ENCODE measurements at places on chromosomes 12 and 14.
A peak's percentile ranks its signal among the peaks of the same experiment; 100 is the strongest.

DNA sequence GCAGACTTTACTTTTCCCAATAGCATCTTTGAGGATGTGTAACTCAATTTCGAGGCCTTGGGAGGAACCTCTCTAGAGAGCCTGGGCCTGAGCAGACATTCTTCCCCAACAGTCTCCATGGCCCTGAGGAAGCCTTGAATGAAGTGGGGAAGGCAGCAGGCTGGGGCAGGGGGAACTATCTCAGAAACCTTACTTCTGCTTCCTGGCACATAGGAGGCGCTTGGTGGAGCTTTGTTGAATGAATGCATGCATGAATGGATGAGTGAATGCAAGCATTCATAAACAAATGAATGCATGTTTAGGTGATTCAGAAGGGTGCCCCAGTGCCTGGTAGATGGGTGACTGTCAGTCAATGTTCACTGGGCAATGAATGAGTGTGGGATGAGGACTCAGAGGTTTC, 58.3 kb downstream of the GALNT16 start:
- no peak for DNase-seq

GRCh38 chr14:74927225-74927624, 4.2 kb upstream of the RPS6KL1 start:
- DNase-seq, result no peak

- peak; percentile 16 for DNase-seq
Observed at GRCh38 chr14:104735830-104736642, 12.0 kb downstream of the ADSS1 start.

DNA sequence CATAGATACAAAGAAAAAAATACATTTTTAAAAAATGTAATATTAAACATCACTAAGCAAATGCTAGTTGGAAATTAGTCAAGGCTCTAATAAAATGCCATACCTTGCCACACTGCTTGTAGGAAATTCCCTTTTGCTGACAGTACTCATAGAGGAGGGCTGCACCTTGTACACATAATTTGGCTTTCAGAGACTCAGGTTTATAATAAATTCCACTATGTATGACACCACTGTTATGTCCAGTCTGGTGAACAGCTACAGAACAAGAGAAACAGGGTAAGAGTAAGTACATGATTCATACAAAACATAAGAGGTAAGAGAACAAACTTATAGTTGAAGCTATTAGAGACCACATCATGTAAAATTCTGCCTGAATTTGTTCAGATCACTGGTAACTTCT, 10.1 kb downstream of the L2HGDH start:
- DNase-seq, result no peak

GRCh38 chr14:101861464-101861863, 100.0 kb downstream of the PPP2R5C start:
- DNase-seq, result no peak

- no peak for DNase-seq
Observed at GRCh38 chr12:123242116-123242904, 9.1 kb downstream of the MTRFR start.

GRCh38 chr14:64891839-64892375, 12.2 kb upstream of the SPTB start:
- peak; percentile 62 for DNase-seq

GRCh38 chr12:65662590-65662989, 161.7 kb upstream of the HMGA2 start:
- no peak for DNase-seq

DNA sequence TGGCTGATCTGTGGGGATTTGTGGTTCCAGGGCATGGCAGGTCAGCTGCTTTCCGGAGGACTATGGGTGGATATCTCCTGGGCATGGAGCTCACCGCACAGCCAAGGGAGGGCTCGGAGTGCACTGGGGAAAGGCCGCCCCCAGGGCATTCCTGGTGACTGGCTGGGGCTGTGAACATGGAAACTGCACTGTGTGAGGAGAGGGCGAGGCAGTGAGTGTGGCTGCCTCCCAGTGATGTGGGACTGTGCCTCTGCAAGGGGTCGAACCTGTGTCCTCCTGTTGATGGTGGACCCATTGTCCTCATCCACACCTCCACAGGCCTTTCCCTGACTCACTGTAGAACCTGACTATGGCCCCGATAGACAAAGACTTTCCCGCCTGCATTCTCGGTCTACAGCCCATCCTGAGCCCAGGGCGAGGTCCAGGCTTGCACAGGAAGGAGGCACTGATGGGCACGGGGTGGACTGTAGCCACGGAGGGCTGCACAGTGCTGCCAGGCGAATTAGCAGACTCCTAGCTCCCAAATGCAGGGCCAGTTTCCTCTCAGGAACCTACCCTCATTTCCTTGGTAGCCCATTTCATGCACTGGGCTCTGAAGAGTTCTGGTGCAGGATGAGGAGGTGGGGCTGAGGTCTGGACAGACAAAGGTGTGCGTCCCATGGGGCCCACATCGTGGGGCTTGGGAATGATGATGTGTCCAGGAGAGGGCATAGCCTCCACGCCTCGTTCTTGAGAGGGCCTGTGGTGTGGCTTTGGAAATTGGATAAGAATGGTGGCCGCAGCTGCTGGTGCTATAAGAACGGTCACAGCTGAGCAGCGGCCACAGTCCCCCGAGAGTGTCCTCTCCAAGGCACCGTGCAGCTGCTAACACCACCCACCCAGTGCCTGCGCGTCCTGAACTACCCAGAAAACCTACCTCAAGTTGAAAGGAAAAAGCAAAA, 415.1 kb downstream of the TMEM121 start:
- no peak for DNase-seq

DNA sequence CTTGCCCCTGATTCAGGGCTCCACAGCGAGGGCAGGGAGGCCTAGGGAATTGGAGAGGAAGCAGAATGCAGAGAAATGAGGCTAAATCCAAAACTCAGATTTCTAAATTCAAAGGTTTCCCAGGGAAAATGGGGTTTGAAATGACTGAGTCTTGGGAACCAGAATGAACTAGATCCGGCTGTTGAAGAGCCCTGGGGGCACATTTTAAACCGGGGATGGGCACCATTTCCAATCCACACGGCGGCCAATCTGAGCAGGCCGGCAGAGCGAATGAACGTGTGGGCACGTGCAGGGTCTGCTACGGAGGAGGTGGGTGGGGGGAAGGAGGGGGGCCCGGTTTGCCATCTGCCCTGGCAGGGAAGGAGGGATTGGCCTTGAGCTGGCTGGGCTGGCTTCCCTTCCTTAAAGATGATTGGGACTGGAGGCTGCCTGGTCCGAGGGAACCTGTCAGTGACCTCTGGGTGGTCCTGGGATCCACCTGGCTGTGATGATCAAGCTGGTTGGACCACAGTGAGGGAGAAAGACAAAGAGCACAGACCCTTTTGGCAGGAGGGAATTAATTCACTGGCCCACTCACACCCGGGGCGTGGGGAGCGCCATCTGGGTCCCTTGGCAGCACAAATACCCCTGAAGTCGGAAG, 161.0 kb downstream of the RBM19 start:
- no peak for DNase-seq

DNA sequence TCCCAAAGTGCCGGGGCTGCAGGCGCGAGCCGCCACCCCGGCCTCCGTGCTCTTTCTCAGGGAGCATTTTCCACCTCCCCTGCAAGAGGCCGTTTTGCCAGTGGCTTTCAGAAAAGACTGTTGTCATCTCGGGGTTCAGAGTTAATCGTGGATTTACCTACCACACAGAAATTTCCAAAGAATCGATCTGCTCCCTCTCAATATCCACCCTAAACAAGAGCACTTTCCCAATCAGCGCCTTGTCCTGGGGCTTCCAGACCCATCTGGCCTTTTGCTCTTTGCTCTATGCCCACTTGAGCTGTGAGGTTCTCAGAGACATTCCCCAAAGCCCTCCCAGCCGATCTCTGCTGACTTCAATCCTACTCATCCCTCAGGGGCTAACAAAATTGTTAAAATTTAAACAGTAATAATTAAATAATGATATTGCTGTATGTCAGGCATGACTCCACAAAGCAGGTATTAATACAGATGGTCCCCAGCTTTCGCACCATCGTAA, 86.6 kb downstream of the NINJ2 start:
- DNase-seq, result no peak

DNA sequence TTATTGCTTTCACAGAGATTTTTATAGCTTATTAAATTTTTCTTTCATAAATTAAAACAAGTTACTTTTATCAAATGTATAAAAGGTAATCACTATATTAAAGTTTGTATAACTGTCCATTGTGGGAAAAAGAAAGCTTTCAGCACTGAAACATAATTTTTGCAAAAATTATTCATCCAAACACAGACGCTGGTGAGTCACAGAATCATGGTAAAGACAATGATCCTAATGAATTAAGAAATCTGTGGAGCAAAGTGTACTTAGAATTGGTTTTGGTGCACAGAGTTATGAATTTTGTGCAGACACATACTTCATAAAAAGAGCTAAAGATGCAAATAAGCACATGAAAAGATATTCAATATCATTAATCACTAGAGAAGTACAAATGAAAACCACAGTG, 31.7 kb upstream of the C2CD5 start:
- DNase-seq, result no peak

- no peak for DNase-seq
Observed at GRCh38 chr14:56959869-56960268, 149.6 kb upstream of the OTX2 start.

DNA sequence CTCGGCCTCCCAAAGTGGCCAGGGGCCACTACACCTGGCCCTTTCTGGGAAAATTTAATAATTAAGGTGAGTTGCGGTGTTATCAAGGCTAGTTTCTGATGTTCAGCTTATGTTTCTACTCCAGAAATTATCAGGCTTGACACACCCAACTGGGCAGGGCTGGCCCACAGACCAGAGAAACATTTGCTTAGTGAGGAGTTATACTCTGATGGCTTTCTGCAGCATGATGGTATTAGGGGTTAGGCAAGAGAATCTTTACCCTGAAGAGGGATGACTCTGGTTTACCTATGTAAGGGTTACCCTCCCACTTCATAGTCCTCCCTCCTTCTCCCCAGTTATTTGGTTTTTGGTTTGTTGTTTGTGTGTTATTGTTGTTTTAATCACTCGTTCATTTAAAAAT, 24.5 kb upstream of the HECTD1 start:
- DNase-seq, result no peak

- peak; percentile 59 for DNase-seq
Observed at GRCh38 chr14:87005280-87005679, 987.7 kb downstream of the GALC start.

DNA sequence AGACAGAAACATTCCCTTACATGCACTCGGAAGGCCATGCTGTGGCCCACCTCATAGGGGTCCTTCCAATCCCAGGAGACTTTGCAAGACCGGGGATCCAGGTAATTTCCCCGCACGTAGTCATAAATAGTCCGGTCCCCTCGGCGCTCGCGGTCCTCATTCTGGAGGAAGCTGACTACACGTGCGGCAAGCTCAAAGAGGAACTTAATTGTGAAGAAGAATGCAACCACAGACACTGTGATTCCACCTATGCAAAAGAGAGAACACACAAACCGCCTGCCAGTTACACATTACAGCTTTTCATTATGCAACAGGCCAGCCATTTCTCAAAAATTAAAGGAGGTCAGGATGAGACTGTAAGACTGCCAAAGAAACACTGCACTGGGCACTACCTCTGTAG, 28.4 kb downstream of the AREL1 start:
- DNase-seq, result no peak

DNA sequence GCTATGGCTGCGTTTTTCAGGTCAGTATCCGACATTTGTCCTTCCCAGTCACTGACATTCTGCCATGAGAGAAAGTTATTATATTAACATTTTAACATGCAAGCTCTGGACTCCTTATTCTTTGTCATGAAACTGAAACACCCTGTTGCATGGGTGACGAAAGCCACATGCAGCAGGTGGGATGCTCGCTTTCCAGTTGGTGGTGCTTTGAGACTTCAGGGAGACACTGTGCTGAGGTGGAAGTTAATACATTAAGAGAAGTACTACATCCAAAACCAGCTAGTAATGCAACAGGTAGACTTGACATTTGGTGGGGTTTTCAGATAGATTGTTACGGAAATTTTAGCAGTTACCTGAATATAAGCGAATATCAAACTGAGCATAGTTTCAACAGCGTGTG, 32.8 kb upstream of the AMN start:
- DNase-seq, result no peak

GRCh38 chr12:43586646-43587245, 34.7 kb upstream of the ADAMTS20 start:
- no peak for DNase-seq

- DNase-seq, result peak; percentile 99
Observed at GRCh38 chr14:61103541-61104339, 122.7 kb downstream of the SLC38A6 start.

DNA sequence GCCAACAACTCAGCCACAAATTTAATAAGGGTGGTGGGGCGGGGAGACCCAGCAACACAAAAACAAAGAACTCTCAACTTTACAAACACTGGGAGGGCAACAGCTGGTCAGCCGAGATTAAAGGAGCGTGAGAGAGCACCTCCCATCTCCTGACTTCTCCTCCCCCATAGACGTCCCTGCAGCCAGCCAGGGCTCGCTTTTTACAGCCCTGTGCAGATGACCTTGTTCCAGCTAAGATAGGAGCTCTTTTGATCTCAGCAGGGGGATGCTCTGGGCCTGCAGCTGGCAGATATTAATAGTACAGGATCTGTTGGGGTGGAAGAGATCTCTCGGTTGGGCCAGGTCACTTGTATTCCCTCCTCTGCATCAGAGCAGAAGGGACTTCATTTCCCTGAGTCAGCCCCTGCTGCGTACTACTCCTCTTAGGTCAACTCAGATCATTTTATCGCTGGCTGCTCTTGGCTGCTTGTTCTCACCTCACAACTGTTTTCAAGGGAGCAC, 475.8 kb downstream of the RAD51B start:
- DNase-seq, result no peak

- no peak for DNase-seq
Observed at GRCh38 chr14:98931126-98931525, 340.9 kb downstream of the BCL11B start.

DNA sequence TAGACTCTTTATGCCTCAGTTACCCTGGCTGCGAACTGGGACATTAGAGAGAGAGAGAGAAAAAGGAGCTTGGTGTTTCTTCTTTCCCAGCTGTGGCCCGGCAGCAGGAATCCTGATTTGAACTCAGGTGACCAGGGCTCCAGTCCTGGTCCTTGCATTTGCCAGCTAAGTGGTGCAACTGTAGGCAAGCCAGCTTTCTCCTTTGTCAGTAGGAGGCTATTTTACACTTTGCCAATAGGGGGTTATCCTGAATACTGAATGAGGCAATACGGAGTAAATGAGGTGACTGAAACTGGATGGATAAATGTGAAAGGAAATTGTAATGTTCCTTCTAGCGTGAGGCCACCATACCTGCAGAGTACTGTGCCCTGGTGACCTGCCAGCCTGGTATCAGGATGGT, 27.8 kb downstream of the KCNA5 start:
- DNase-seq, result no peak
